ENCODE measurements at places on chromosomes 5 and 9.

DNA sequence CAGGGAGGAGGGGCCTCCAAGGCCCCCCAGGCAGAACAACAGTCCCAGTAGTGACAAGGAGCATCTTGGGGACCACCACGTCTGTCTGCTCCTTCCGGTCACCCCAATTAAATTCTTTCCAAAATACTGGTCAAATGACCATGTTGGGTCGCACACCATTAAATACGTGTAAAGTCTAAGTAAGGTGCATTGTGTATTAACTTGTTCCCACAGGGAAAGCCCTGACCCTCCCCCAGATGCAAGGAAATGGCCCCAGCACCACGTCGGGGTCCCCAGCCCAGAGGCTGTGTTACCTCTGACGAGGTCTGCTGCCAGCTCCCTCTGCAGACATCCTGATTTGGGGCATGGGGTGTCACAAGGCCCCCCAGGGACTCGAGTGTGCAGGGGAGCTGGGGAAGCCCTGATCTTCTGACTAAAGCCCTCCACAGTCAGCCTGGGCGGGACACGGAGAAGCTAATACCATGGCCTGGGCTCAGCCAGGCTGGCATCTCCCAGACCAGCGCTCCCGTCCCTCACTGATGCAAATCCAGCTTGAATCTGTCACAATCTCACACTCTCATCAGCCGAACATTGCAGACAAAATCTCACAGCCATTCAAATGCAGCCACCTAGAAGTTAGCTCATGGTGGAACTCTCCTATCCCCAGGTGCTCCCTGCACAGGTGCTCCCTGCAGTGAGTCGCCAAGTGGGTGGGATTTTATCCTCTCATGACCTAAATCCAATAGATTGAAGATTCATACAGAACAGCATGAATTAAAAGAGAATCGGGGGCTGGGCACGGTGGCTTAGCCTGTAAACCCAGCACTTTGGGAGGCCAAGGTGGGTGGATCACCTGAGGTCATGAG lies 13.6 kb downstream of the TERT start:
- no peak for ATAC-seq

DNA sequence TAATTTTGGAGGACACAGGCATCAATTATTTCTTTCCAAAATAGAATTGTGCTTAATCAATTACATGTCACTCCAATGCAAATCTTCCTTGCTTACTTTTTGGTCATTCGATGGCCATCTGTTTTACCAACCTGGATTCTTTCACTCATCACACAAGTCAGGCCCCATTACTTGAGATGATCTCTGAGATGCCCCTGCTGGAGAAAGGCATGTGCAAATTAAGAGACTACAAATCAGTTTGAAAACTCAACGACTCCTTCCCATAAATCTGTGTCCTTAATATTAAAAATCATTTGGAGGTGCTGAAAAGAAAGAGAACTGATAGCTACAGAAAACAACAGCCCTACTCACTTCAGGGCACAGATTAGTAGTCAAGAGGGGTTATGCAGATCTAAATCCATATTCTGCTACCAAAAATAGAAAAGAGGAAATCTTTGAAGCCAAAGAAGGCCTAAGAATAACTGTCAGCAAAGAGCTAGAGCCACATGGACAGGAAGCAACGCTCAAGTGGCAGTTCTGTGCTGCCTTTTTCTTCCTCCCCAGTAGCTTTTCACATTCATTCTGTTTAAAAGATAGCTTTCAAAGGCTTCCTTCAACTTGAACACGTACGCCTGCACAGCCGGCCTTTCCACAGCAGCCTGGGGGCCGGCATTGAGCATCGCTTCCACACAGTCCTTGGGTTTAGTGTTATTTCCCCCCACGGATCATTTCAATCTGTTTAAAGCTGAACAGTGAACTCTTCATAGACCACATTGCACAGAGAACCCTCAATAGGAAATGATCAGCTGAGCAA lies 79.3 kb upstream of the MAP3K1 start:
- ATAC-seq = peak; percentile 50

DNA sequence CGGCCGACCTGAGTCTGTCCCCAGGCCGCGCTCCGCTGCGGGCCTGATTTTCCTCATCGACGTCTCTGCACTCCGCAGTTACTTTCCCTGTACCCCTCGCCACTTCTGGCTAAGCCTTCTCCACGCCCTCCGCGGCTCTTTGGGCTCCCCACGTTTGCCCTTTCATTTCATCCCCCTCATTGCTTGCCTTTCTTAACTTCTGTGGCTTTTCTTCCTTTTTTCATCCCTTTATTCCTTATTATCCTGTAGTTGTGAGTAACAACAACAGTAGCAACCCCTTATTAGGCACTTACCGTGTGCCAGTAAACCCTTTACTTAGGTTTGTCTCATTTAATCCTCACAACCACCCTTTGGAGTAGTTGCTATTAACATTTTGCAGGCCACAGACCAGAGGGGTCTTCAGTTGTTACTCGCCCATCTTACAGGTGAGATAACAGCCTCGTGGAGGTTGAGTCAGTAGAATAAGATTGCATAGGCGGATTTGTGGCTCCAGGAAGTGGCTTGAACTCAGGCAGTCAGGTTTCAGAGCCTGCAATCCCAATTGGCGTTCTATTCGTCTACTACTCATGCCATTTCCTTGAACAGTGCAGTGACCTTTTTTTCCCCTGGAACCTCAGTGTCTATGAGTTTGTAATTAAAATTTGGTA lies 724 bp downstream of the TCERG1 start:
- peak; percentile 20 for ATAC-seq

GRCh38 chr9:133125941-133126696 lies 5.1 kb upstream of the RALGDS start:
- no peak for ATAC-seq

GRCh38 chr9:68574150-68574549 lies 33.5 kb upstream of the TMEM252 start:
- no peak for ATAC-seq

DNA sequence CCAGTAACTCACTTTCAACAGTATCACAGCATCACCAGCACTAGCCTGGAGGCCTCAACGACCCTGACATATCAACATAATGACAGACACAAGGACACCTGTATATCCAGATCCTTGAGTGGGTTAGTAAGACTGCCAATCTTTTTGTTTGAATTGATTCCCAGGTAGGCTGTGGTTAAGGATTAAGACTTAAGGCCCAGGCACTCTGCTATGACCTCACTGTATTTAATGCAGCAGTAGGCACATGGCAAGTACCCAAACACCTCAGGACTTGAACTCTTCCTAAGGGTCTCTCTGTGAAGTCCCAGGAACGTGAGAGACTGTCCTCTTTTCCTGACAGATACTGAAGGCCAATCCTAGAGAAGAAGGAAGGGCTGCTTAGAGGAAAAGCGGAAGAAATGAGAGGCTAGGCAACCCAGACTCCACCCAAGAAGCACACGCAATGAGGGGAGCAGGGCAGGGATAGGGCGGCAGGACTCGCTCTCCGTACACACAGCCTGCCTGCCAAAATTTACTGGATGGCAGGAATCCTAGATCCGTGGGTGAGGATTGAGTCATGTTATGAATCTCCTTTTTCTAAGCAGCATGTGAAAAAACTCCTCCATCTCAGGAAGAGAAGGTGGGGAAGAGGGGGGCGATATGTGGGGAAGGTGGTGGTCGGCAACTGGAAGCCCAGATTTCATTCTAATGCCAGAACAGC lies 93.4 kb downstream of the SIL1 start:
- ATAC-seq = no peak

DNA sequence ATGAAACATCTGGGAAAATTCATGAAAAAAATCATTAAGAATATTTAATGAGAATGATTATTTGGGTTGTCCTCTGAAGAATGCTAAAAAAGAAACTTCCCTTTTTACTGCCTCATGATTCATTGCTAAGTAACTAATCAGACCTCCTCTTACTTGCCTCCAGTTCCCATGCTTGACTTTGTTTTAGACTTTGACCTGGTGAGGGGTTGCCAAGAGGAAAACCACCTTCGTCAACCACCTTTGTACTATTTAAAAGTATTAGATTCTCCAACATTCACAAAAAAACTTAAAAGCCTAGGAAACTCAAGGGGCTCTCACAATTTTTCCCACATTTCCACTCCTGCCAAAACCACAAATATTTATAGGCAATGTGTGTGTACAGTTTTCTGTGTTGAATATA lies 115.2 kb upstream of the ST8SIA4 start:
- ATAC-seq = no peak

GRCh38 chr9:21853414-21853813 lies 51.0 kb downstream of the MTAP start:
- ATAC-seq = no peak
